ENCODE measurements at places on chromosomes 5 and 9.

DNA sequence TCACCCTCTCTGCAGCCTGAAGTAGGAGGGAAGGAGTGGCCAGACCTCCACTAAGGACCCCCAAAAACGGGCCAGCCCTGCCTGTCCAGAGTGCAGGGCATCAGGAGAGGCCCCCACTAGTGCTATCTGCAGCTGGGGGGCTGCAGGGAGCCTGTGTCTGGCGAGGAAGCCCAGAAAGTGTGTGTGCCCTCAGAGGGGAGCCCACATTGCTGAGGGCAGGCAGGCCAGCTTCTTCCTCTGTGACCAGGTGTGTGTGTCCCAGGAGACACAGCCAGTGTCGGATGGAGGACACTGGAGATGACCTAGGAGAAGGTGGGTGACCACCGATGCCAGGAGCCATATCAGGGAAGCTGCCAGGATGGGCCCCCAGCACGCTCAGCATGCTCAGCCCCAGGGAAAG, 218.7 kb downstream of the IRX2 start:
- DNase-seq: no peak

DNA sequence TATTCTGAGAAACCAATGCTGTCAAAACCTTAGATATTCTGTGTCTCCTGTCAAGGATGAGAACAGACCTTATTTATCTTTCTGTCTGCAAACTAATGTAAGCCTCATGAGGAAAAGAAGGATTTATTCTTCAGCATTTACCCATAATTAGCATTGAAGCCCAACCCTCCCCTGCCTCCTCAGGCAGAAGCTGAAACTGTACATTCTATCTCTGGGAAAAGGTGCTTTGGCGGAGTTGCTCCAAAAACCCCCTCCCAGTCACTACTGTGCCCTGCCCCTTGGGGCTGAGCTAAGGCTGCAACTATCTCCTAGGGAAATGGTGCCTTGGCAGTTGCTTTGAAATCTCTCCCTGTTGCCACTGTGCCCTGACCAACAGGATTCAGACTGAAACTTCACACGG, 106.2 kb upstream of the TLR4 start:
- DNase-seq: no peak

DNA sequence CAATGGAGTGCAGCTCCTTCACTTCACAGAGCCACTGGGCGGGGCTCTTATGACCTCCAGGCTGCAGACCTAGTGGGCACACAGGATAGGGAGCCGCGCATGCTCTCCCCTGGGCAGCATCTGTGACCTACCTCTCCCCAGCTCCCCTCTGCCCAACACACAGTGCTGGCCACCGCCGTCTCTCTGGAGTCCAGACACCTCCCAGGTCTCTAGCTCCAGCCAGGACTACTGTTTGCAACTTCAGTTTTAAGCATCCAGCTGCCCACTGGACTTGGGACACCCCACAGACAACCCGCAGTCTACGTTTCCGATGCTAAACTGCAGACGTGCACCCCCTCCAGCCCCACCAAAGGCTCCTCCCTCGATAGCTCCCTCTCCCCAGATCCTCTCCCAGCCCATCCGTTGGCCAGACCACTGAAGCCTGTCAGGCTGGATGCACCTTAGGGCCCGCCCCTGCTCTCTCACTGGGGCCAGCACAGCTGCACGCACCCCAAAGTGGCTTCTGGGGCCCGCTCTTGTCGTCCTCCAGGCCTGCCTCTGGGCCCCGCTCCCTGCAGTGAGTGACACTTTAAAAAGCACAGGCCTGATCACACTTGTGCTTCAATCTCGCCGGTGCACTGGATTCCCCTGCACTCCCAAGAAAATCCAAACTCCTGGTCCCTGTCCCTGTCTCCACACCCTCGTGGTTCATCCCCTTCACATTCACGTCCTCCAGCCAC, 11.3 kb downstream of the FLT4 start:
- no peak for DNase-seq

DNA sequence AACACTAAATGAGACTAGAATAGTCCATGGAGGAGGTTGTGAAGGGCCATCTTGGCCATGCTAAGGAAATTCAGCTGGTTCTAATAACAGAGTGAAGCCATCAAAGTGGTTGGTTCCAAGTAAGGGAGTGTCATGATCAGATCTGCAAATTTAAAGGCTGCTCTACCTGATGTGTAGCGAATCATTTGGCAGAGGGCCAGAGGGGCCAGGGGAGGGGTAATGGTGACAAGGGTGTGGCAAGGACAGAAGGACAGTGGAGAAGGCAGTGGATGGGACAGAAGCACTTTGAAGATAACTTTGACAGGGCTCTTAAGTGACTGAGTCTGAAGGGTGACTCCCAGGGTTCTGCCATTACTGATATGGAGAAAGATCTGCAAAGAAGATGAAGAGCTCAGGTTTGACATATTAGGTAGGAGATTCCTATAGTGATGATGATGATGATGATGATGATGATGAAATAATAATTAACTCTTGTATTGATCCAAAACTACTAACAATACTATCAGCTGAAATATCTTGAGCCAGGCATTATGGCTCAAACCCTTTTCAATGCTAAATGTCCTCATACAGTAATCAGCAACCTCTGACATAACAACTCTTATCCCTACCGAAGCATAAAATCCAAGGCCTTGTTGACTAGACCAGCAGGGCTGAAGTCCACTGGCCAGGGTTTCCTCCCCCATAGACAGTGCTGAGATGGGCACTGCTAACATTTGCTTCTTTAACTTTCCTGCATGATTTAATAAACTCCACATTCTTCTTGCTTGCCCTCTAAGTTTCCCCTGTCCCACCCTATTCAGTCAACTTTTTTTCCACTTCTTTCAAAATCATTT, 20.0 kb downstream of the KIAA1191 start:
- no peak for DNase-seq

- DNase-seq: no peak
Measured at GRCh38 chr9:87516222-87516925, 18.7 kb downstream of the DAPK1 start.

DNA sequence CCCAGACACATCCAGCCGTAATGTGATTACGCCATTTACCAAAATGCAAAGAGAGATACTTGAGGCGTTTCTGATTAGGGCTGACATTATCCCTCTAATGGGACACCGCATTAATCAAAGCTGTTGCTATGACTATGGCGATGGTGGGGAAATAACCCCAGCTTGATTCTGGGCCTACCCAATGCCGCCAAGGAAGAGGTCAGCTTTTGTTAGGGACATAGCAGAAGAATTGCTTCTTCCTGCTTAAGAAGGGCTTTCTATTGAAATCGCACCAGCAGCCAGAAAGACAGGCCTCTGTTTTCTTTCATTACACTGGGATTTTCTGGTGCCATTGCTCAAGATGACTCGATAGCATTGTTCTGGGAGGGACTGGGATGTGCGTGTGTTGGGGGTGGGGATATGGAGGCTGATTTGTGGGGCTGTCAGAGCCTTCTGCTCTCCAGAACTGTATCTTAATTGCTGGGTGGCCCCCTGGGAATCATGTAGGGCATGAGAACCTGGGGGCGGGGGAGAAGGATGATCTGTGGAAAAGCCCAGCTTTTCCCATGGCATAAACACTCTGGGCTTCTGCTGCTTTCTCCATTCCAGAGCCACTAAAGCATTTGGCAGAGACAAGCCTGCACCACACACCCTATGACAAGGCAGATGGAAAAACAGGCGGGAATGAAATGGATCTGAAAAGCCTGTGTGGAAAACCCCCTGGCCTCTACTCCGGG, 106.5 kb upstream of the RAD23B start:
- no peak for DNase-seq

DNA sequence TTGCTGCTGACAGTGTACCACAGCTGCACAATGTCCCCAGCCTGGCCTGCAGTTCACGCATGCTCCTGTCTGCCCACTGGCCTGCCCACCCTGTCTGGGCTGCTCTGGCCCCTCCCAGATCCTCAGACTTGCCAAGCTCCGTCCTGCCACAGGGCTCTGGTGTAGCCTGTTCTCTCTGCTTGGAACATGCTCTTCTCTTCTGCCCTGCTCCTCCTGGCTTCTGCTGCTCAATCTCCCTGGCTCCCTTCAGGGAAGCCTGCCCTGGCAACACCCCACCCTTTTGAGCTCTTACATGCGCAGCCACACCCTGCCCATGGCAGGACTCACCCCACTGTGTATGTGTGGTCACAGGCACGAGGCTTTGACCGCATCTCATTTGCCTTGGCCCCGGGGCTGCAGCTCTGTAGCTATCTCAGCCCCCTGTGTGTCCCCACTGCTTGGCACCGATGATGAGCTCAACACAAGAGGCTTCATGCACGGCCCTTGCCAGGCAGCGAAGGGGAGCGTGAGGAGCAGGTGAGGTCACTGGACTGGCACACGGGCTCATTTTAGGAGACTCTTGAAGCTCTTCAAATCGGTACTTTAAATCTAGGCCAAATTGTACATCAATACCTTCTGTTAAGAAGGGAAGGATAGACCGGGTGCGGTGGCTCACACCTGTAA, 20.4 kb upstream of the BRD3 start:
- DNase-seq: no peak

DNA sequence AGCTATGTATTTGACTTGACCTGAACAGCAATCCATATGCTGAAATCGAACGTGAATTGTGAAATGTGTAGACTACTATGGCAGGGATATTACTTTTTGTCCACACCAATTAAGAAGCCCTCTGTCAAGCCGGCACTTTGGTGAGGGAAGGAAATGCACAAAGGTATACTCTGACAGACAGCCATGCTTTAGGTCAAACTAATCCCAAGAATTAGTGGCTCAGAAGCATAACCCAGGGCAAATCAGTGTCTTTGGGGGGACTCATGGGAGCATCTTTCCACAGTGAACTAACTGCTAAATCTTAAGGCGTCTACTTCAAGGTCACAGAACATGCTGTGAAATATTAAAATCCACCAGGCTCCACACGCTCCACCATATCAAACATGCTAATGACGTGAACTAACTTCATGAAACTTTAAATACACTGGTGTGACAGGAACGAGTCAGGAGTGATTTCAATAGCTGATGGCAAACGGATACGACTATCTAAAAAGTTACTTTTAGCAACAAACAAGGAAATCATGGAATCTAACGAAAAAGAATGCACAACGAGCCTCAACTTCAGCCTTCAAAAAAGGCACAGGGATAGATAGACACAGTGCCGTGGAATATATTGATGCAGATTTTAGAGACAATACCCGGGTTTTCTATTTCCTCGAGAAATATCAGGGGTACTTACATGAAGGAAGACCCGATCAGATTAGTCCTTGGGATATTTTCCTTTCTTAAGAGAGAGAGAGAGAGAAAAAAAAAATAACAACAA, 527 bp downstream of the MEF2C start:
- no peak for DNase-seq

DNA sequence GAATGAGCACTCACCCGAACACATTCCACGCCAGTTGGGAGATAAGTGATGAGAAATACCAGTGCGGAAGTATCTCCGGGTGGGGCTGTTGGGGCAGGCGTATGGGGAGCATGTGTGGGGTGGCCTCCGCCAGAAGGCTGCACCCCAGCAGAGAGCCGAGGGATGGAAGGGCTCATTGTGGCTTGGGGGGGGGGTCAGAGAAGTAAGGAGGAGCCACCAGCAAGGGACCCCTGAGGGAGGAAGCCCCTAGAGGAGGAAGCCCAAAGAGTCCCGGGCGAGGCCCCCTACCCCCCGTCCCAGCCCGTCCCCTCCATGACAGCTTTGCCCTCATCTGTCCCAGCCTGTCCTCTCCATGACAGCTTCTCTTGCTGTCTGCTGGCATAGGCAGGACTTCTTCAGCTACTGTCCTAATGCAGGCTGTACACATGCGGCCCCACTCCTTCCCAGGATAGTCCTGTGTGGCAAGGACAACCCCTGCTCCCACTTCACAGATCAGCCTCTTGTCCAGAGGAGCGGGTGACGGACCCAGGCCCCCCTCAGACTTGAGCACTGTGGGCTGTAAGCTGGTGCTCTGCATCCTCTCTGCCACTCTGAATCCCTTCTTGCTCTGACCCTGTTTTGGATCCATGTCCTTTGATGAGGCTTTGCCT, 239.6 kb downstream of the CACNA1B start:
- no peak for DNase-seq

DNA sequence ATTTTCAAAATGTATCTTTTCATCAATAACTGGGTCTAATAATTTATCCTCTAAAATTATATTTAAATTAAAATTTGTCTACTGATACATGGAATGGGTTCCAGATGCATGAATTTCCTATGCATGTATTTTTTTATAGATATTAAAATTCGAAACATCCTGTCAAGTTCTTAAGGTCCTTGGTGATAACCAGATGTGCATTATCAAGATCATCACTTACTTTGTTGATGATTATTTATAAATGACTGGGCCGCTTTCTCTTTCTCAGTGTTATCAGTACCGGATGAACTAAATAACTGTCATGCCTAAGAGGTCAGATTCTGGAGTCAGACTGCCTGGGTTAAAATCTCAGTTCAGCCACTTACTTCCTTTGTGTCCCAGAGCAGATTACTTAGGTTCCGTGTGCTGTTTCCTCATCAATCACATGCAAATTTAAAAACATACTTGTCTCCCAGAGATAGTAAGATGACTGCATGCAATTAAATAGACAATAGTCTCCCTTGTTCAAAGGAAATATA, 124.3 kb downstream of the TEX10 start:
- DNase-seq: no peak

DNA sequence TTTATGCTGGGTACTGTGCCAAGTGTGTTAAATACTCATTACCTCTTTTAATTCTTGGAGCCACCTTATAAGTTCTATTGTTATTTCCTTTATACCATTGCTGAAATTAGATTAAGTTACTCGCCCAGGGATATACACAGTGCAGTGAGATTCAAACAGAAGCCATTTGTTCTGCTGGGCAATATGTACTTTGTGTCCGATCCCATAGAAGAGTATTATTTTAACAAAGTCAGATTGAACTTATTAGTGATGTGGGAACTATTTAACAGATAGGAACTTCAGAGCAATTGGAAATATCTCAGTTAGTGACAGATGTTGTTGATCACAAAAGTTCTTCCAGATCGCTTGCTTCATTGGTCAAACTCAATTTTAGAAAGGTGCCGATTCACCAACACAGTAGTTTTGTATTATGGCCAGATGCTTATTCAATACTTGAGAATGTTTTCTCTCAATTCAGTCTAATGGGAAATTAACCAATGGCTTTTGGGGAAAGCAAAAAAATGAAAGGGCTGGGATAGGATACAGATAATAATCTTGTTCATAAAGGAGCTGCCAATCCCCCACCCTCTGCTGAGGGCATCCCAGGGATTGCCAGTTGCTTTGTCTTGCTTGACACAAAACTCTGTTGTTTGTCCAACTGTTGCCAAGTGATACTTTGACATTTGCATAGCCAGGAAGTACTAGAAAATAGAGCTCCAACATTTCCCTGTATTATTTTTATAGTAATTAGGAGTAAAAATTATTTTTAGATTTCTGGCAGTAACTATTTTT, 94.8 kb upstream of the SEMA6A start:
- DNase-seq: no peak

DNA sequence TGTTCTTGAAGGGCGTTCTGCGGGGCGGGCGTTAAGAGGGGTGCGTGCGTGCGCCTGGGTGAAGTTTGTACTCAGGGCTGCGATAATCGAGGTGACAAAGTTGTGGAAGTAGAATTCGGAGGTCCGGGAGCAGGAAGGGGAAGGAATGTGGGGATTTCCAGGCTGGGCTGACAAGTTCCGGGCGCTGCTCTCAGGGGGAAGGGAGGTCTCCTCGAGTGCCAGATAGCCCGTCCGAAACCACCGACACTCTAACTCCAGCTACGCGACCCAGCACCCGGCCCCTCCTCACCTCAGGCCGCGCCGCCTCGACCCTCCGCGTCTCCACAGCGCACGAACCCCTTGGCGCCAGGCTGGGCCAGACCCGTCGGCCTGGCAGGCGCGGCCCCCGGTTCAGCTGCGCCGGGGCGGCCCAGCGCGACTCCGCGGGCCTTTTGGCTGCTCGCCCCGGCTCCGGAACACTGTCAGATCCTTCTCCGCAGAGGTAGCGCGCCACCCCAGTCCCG, at the start of gene IL6ST:
Gene IL6ST (minus strand): TSS at position 469 of the 503 bp plus-strand sequence. CDS start 18,685 bp downstream, outside the sequence.
- DNase-seq: no peak

Measured in activated CD4-positive, alpha-beta T cell treated with anti-CD3 and anti-CD28 coated beads for 24 hours (primary cell).